Naive B cell (primary cell): ENCODE measurements at places on chromosomes 12 and 14.

GRCh38 chr12:70321191-70321590, 44.9 kb upstream of the KCNMB4 start:
- DNase-seq, result no peak

GRCh38 chr12:8050600-8051250, 15.4 kb downstream of the C3AR1 start:
- no peak for DNase-seq

- DNase-seq, result no peak
These were observed 395.7 kb upstream of the PDE3A start for GRCh38 chr12:19972325-19973288.

- no peak for DNase-seq
These were observed 273.2 kb upstream of the TBX3 start for GRCh38 chr12:114957225-114957624.

DNA sequence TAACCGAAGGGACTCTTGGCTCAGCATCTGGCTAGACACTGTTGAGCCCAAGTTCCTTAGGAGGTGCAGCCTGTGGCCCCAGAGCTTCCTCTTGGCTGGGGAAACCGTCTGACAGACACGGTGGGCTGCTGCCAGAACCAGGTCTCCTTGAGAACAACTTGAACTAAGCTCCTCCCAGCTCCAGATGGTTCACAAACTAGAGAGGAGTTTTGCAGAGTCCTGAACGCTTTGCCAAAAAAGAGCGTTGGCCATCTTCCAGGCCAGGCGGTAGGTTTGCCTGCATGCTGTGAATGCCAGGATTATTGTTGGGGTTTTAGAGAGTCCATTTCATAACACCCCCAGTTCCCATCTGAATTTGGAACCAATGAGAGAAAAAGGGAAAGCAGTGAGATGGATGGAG, 399.8 kb downstream of the RGS6 start:
- no peak for DNase-seq

- no peak for DNase-seq
These were observed 33.1 kb downstream of the ITPK1 start for GRCh38 chr14:93082576-93083001.

DNA sequence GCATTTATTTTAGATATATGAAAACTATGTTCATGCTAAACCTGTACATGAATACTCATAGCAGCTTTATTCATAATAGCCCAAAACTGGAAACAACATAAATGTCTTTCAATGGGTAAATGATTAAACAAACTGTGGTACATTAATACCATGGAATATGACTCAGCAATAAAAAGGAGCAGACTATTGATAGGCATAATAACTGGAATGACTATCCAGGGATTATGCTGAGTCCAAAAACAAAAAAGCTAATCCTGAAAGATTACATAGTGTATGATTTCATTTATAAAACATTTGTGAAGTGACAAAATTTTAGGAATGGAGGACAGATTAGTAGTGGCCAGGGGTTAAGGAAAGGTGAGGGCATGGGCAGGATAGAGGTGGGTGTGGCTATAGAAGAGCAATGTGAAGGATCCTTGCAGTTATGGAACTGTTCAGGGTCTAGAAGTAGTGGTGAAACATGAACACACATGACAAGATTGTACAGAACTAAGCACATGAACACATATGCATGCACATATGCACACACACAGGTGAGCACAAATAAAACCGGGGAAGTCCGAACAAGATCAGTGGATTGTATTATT, 61.1 kb upstream of the CDKN3 start:
- no peak for DNase-seq

DNA sequence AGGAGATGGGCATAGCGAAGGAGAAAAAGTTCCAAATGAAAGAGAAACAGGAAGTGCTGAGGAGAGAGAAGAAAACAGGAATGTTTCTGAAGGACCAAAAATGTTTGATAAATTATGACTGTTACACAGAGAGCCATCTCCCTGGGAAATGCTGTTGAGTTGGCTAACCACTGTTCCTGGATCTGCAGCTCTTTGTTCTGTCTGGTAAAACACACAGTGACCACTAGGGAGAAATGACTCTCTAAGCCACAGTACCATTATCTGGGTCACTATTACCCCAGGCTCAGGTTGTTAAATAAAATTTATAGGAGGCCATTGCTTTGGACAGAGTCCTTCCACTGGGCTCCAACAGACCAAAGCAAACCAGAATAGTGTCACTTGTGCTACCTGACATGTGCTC, 219.3 kb downstream of the CRADD start:
- DNase-seq, result no peak

DNA sequence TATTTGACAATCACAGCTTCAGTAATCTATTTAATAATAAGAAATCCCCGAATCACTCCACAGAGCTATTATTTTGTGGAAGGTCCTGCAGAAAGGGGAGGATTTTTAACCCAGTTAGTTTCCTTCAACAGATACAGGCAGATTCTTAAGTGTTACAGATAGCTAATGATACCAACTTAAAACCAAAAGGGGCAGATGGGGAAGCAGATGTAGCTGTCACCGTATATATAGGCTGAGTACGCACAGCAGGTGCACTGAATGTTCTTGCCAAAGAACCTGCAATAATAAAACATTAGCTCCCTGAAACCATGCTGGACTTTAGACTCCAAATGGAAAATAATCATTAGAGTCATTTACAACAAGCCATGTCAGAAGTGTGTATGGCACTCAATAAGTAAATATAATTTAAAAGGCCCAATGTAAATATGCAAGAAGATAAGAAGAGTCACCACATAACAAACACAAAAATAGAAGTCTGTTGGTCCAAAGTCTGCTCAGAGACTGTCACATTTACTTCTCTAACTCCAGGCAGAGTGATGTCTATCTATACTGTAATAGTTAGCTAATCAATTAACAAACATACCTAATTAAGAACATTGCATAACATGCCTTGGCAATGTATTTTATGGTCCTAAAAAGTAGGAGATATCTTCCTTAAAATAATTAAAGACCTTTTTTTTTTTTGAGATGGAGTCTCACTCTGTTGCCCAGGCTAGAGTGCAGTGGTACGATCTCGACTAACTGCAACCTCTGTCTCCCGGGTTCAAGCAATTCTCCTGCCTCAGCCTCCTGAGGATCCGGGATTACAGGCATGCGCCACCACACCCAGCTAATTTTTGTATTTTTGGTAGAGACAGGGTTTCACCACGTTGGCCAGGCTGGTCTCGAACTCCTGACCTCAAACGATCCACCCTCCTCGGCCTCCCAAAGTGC, 78.8 kb downstream of the SEC23A start:
- no peak for DNase-seq

GRCh38 chr14:77043177-77043983, 14.9 kb upstream of the IRF2BPL start:
- DNase-seq, result no peak

DNA sequence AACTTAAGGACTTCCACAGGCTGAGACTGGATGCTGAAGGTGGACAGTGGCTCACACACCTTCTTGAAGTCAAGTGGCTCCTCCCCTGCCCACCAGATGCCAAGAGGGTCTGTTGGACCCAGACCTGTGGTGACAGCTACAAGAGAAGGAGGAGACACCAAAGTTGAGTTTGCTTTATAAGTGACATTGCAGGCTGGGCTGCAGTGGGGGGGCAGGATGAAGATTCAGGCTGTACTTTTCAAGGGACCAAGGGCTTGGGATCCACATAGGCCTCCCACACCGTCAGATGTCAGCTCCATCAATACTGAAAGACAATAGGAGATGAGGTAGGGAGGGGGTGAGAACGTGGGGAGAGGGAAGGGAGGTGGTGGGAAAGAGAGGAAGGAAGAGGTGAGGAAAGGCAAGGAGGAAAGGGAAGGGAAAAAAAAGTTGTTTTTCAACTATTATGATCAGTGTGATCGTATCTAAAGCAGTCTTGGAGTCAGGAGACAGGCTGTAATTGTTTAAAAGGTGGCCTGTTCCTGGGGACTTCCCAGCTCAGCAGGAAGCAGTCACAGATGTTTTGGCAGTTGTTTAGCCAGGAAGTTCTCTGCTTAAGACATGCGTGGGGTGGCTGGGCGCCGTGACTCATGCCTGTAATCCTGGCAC, 84.1 kb upstream of the RESF1 start:
- peak; percentile 77 for DNase-seq

DNA sequence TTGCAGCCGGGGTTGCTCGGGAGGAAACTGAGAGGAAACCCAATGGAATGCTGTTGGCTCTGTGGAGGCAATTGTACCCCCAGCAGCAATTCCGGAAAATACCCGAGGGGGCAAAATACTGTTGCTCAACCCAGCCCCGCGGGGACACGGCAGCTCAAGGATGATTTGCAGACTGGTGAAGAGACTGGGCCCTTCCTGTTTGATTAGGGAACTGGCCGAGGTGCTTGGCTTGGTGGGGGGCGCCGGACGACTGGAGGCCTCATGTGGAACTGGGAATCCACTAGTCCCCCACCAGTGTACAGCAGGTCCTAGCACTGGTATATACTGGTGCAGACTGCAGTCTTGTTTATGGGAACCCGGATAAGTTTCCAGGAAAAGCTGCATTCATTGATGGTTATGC, 10.3 kb upstream of the RNASE12 start:
- no peak for DNase-seq

- no peak for DNase-seq
These were observed 42.3 kb downstream of the BCL11B start for GRCh38 chr14:99229654-99230207.

DNA sequence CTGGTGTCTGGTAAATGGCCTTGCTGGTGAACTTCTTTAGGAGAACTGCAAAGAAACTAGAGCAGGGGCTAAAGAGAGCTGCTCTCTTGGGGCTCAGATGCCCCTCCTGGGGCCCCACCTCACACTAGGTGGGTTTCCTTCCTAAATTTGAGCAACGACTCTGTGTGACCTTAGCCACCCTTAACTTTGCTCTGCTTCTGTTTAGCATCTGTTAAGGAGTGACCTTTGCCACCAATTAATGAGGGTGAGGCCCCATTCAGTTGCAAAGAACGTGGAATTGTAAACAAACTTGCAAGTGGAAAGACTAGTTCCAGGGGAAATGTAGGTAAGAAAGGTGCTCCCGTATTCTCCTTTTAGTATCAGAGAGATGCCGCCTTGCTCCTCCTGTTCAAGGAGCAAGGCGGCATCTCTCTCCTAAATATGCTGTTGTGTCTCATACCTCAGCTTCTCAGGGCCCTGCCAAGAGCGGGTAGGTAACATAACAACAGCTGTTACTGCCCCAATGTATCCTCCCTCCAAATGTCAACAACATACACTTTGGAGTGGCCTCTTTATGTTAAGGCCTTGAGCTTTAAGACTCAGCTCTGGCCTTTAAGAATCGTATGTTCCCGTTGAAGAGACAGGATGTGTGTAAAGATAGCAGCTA, 77.6 kb upstream of the FUT8 start:
- no peak for DNase-seq
